Pancreas (tissue), 10 donors: ENCODE measurements at places on chromosomes 3 and 15.

- no peak for DNase-seq
These were observed 239.1 kb downstream of the CBLB start for GRCh38 chr3:105629718-105630117.

- no peak for DNase-seq
These were observed 12.3 kb upstream of the KLHL40 start for GRCh38 chr3:42673082-42673481.

GRCh38 chr3:183762304-183762703 lies 63.1 kb downstream of the MAP6D1 start:
- no peak for DNase-seq

GRCh38 chr15:99683000-99683670 lies 50.1 kb downstream of the LYSMD4 start:
- no peak for DNase-seq

GRCh38 chr3:152322756-152323155 lies 54.0 kb downstream of the MBNL1 start:
- no peak for DNase-seq

DNA sequence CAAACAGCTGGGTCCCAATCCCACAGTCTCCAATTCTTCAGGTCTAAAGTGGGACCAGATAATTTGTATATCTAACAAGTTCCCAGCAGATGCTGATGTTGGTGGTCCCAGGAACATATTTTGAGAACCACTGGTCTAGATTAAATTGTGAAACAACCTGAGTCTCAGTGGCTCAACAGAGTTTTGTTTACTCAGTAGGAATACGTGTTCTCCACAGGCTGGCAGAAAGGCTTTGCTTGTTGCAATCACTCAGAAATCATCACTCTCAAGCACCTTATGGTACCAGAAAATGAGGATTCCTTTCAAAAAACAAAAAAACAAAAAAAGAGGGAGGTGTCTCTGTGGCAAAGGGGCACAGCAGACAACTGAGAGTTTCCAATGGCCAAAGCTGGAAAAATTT lies 118.0 kb downstream of the TNIK start:
- DNase-seq, result no peak

DNA sequence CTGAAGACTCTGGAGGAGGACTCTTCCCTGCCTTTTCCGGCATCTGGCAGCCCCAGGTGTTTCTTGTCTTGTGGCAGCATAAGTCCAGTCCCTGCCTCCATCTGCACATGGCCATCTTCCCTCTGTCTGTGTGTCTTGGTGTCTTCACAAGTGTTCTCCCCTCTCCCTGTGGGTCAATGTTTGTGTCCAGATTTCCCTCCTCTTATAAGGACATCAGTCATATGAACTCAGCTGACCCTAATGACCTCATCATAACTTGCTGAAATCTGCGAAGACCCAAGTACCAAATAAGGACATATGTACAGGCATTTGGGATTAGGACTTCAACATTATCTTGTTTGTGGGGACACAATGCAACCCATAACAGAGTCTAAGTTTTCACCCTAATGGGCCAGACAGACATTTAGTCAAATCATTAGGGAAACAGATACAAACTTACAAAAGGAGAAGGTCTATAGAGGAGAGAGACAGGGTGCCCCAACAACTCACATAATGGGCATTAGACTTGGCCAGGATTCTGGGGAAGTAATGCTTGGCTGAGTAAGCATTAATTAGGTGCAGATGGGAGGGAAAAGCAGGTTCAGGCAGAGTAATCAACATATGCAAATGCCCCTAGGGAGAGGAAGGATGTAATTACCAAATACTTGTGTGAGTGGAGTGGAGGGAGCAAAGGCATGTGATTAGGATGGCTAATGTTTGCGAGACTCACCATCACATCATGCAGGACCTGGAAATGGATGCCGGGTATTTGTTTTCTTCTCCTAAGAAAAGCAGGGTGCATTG lies 372.8 kb upstream of the TBL1XR1 start:
- no peak for DNase-seq

DNA sequence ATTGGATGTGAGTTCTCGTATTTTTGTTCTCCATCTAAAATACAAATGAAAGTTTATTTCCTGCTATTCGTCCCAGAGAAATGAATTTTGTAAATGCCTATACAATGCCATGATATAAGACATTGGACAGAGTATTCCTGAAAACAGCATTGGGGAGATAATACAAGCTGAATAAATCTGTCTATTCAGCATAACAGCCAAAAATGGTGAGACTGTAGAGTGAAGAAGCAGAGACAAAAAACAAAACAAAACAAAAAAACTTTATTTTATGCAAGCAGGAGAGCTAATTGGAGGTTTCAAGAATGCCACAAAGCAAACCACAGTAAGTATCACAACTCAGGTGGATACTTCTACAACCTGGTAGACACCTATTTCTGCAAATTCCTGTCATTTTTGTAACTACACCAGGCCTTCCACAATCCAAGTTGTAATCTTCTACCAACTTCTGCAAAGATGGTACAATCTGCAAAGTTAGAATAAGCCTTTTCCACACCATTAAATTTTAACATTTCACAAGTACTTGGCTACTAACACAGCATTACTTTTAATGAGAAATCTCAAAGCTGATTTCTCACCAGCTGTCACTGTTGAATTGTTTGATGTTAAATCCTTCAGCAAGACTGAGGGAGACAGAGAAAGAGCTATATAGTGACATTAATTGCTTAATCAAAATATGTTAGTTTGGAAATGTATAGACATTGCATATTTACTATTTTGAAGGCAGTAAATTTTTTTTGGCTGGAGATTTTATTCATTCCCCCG lies 163.1 kb downstream of the CLSTN2 start:
- DNase-seq, result no peak

GRCh38 chr3:8914491-8914890 lies 48.8 kb downstream of the RAD18 start:
- no peak for DNase-seq

- DNase-seq, result peak; percentile 12
These were observed 19.4 kb upstream of the UBE2E2 start for GRCh38 chr3:23183731-23184130.

- no peak for DNase-seq
These were observed 224.9 kb upstream of the ZNF717 start for GRCh38 chr3:76010252-76010651.

DNA sequence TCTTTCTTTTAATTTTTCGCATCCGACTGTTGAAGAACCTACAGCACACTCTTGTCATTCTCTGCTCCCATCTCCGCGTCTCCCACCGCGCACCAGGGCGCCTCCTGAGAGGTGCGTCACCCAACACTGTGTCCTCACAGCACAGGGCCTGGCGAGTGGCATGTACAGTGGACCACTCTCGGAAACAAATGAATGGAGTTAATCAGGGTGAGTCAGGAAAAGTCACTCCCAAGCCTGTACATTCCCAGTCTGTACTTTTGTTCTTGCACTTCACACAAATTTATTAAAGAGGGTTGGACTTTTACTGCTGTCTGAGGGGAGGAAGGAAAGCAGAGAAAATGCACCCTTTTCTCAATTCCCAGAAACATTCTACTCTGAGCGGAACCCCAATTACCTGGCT lies 625 bp downstream of the COL6A6 start:
- DNase-seq, result no peak

- DNase-seq, result no peak
These were observed 208.5 kb upstream of the LINGO1 start for GRCh38 chr15:77840991-77841775.
